ENCODE measurements at places on chromosomes 11 and 22. TPM values are rescaled to one million over a fixed set of nuclear protein-coding genes. Genes with fewer than 3 reads are reported as not detected.

The KCNQ1 gene
- total RNA-seq, result 0.96 TPM

The JAM3 gene
- total RNA-seq, result 0.64 TPM

The PNPLA5 gene
- not detected for total RNA-seq

The TPBGL gene
- not detected for total RNA-seq

The CDC42EP2 gene
- total RNA-seq, result 2.6 TPM

The LMO2 gene
- 0.96 TPM for total RNA-seq

The MPZL3 gene
- 34.3 TPM for total RNA-seq

The FGF4 gene
- total RNA-seq, result not detected

The IL10RA gene
- total RNA-seq, result not detected

The MAPK8IP2 gene
- total RNA-seq, result 0.43 TPM

The PATE2 gene
- not detected for total RNA-seq

The CRYBB2 gene
- not detected for total RNA-seq

The OR51D1 gene
- total RNA-seq, result not detected

The TMEM126A gene
- 40.5 TPM for total RNA-seq

The MS4A4A gene
- not detected for total RNA-seq

The ARFIP2 gene
- 47.3 TPM for total RNA-seq

The BTG4 gene
- total RNA-seq, result not detected

The OTOG gene
- under 0.01 TPM for total RNA-seq

The OR10A4 gene
- total RNA-seq, result not detected

The KBTBD3 gene
- total RNA-seq, result 1.7 TPM

The KCNK4 gene
- total RNA-seq, result not detected

The MUC6 gene
- total RNA-seq, result not detected

The TRIM49 gene
- total RNA-seq, result not detected

The OR52E8 gene
- total RNA-seq, result not detected

The TUBA8 gene
- not detected for total RNA-seq

The C11orf86 gene
- not detected for total RNA-seq

The ISX gene
- total RNA-seq, result not detected

The LRRC74B gene
- total RNA-seq, result not detected

The IGLL1 gene
- total RNA-seq, result not detected
